Hippocampal formation (tissue), 2 donors: ENCODE measurements at places on chromosomes 2 and 18.

DNA sequence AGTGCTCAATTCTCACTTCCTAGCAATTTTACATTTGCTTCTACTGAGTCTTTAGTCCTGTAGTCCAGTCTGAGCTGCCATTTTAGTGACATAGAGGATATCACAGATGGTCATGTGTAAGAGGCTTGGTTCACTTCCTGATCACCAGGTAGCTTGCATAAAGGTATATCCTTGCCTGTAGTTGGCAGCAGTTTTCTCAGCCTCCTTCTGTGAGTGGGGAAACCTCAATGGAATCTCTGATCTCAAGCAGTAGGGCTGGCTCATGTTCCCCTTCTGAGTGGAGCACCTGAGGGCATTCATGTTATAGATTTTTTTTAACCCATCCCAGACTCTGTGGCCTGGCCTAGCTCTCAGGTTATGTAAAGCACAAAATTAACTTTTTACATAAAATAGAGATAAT is 278.4 kb downstream of the RDH14 start:
- no peak for DNase-seq

GRCh38 chr2:221106241-221106640 is 465.9 kb downstream of the EPHA4 start:
- no peak for DNase-seq

- DNase-seq, result no peak
These were observed 37.0 kb upstream of the ATP5MC3 start for GRCh38 chr2:175218551-175218950.

- DNase-seq, result no peak
These were observed 4.0 kb upstream of the GPR17 start for GRCh38 chr2:127641846-127642507.

GRCh38 chr2:227031379-227031778 is 132.6 kb downstream of the COL4A4 start:
- DNase-seq, result no peak

GRCh38 chr2:23484275-23484674 is 99.3 kb downstream of the KLHL29 start:
- DNase-seq, result no peak

- no peak for DNase-seq
These were observed 79.5 kb downstream of the FAM161A start for GRCh38 chr2:61774351-61774750.

- DNase-seq, result no peak
These were observed 79.7 kb downstream of the STK39 start for GRCh38 chr2:168167511-168168263.

- DNase-seq, result no peak
These were observed 479.6 kb downstream of the STK39 start for GRCh38 chr2:167767830-167768229.

DNA sequence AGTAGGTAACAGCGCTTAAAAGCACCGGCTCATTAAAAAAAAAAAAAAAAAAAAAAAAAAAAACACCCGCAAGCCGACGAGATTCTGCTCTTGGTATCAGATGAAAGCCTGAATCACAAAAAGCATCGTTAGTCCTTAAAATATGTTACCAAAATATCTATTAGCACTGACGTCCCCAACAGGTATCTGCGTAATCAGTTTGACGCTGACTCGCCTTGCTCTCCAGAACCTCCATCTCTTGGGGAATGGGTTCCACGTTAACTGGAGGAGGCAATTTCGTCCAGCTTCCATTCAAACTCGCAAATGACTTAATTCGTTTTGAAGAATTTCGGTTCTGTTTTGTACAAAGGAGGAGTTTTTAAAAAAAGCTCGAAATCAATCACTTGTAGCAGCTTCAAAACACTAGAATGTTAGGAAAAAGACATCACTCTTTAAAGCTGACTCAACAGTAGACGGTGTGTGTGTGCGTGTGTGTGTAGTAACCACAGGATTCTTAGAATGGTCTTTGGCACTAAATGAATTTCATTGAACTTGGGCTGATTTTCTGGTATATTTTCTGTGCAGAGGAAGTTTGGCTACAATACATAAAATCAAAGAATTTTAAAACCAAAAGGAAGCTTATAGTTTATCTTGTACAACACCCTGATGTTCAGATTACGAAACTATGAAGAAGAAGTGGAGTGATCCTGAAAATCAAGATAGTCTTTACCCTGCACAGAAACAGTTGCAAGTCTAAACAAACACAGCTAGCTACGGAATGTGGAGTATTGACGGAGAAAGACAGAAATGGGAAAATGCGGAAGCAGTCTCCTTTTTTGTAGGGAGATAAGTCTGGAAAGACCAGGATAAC is 1.1 kb upstream of the PGAP1 start:
- DNase-seq, result peak; percentile 5

DNA sequence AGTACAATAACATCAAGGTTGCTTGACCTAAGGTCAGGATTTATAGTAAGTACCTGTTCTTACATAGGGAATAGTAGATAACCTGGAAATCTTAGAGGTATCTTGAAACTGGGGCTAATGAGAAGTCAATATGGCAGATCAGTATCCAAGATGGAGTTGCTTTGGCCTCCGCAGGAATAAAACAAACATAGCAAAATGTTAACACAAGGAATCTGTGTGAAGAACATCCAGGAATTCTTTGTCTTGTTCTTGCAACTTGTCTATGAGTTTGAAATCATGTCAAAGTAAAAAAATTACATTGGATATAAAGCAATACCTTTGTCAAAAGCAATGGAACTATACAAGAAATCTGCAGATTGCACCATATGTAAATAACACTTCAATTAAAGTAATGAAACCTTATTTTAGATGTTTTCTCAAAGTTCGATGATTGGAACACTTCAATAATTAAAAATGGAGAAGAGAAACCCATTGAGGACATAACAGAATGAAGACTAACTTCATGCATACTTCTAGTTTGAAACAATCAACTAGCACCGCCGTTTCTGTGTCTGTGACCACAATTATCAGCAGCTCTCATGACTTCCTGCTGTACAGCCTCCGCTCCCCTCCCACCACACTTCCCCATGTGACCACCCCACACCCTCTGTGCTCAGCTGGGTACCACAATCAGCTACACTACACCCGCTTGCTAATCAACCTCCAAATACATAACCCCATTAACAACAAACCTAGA is 27.6 kb downstream of the C2orf76 start:
- DNase-seq, result no peak

DNA sequence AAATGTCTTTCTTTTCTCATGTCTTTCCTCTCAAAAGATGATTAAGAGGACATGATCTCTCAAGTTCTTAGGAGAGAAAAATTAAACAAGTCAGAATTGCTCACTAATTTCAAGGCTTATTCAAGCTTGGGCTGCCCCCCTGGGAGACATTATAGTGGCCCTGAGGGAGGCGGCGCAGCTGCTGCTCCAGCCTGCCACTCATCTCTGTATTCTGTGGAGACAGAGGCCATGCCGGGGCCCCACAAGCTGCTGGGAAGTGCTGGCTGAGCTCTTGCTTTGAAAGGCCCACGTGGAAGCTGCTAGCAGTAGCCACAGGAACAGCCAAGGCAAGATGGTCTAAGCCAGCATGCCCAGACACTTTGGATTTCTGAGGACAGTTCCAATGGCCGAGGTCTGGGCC is 267.4 kb downstream of the LNPK start:
- DNase-seq, result no peak

DNA sequence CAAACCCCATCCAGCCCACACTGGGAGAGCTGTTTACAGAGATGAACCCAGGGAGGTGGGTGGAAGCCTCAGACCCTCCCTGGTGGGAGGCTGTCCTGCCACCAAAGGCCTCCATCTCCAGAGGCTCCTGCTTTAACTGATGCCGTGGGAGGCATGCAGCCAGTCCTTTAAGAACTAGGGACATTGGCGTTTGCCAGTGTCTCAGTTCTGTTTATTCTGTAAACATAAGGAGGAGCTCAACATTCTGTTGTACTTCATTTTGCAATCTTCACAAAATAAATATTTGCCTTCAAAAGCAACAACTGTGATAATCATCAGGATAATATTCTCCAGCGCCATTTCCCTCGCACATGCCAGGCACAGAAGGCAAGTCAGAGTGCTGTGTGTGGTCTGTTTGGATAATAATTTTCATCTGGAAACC is 6.8 kb downstream of the EDAR start:
- no peak for DNase-seq
